Myocyte (in vitro differentiated cells): ENCODE measurements at places on chromosomes 13 and 19.

GRCh38 chr13:67229481-67230403 is at the start of gene PCDH9:
Gene PCDH9, minus strand, starts transcription at chr13:67230336. Its CDS starts 1,896 bp downstream, at chr13:67228440.
- DNase-seq = no peak

- peak; percentile 53 for DNase-seq
Observed at GRCh38 chr19:44111910-44112463, 1.2 kb upstream of the ZNF225 start.

GRCh38 chr13:100124265-100124664 is 35.4 kb downstream of the PCCA start:
- peak; percentile 41 for DNase-seq

GRCh38 chr19:49133621-49134454 is 14.5 kb downstream of the PPFIA3 start:
- DNase-seq = no peak

- DNase-seq = no peak
Observed at GRCh38 chr13:108586826-108587225, 42.6 kb upstream of the MYO16 start.

- DNase-seq = no peak
Observed at GRCh38 chr13:99357131-99357596, 50.0 kb upstream of the GPR183 start.

- DNase-seq = no peak
Observed at GRCh38 chr13:20157151-20157796, 3.6 kb downstream of the GJA3 start.
